ENCODE measurements at places on chromosomes 11 and 22.

GRCh38 chr11:125869521-125869920, 17.9 kb upstream of the HYLS1 start:
- DNase-seq, result no peak

GRCh38 chr11:70537576-70538571, 139.5 kb downstream of the CTTN start:
- no peak for DNase-seq

DNA sequence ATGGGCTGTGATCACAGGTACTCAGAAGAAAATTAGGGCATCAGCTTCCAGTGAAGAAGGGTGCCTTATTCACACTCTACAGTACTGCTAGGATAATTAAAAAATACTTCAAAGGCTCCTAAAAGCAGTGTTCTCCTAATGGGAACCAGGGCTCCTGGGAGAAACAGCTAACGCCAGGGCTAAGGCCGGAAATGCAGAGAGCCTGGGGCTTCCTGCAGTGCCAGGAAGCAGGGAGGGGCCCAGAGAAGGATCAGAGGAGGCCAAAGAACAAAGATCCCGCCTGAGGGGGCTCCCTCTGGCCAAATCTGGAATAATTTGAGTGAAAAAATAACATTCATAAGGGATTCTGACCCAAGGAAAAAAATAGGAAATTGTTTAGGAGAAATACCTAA, 27.5 kb downstream of the TOLLIP start:
- DNase-seq, result no peak

DNA sequence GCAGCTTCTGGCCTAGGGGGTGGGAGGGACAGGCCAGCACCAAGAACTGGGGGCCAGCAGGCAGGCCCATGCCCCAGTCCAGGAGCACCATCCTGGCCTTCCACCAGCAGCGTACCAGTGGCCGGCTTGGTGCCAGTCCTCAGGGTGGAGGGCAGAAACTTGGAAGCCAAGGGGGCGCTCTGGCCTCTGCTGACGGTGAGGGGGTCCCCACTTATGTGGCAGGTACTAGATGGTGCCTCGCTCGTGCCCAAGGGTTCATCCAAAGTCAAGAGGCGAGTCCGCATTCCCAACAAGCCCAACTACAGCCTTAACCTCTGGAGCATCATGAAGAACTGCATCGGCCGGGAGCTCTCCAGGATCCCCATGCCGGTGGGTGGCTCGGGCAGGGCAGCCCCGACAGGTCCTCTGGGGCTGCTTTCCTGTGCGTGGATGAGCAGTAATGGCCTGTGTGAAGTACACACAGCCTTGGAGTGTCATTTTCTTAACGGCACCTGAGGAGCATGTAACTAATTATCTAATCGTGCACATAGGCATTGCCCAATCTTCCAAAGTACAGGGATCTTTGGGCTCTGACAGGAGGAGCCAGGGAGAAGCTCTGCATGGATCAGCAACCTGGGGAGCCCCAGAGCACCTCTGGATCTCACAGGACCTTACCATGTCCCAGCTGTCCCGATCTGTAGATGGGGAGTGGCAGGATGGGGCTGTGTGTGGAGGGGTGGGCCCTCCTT, 79.1 kb downstream of the MORC2 start:
- DNase-seq, result no peak
